ENCODE measurements at places on chromosomes 5 and 9.

GRCh38 chr5:147554261-147554817, 44.5 kb upstream of the DPYSL3 start:
- DNase-seq, result no peak

DNA sequence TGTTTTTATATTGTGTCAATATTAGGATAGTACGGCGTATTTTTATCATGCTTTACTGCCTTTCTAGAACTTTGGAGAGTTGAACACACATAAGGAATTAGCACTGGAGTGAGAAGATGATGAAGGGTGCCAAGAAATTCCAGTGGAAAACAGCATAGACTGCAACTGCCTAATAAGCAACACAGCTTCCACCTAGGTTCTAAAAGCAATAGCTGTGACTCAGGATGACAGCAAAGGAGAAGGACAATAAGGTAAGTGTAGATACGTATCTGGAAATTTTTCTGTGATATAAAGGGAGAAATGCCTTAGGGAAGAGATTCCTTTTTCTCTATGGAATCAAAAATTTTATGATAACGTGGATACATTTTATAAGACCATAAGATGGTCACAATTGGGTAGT, 7.4 kb downstream of the PTPRD start:
- DNase-seq, result no peak

GRCh38 chr9:35939679-35940250, 18.2 kb downstream of the OR2S2 start:
- no peak for DNase-seq

GRCh38 chr5:149406203-149406978, 27.3 kb upstream of the IL17B start:
- DNase-seq, result no peak

DNA sequence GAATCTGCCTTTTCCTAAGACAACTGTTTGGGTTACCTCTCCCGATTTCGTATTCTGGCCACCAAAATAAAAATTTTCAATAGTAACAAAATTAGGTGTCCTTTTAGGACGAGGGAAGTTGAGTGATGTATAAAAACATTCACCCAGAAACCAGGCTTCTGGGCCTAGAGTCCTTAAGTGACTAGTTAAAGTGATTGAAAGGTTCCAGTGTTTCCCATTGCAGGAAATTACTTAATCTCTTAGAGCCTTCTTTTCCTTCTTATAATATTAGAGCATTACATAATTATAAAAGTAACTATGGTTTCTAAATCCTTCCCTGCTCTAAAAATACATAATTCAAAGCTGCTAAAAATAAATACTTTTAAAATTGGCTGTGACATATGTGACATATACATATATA, 7.3 kb downstream of the MCIDAS start:
- DNase-seq, result no peak

- no peak for DNase-seq
Measured at GRCh38 chr5:168773226-168773625, 194.1 kb upstream of the PANK3 start.

DNA sequence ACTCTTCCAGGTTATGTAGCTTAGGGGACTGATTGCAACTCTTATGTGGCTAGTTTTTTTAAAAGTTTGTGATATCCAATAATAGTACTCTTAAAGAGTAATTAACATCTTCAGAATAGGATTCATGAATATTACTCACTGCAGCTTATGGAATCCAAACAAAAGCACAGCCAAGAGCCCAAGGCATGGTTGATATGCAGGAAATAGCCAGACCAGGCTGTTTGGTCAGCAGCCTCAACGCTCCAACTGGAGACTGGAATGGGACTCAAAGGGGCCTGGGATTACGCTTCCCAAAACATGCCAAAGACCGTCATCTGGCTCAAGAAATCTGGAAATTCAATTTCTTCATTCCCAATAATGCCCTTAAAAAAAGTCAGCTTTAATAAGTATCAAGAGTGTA, 268.6 kb downstream of the SEC61B start:
- DNase-seq, result no peak

GRCh38 chr9:93001031-93001430, 53.7 kb downstream of the FGD3 start:
- no peak for DNase-seq

DNA sequence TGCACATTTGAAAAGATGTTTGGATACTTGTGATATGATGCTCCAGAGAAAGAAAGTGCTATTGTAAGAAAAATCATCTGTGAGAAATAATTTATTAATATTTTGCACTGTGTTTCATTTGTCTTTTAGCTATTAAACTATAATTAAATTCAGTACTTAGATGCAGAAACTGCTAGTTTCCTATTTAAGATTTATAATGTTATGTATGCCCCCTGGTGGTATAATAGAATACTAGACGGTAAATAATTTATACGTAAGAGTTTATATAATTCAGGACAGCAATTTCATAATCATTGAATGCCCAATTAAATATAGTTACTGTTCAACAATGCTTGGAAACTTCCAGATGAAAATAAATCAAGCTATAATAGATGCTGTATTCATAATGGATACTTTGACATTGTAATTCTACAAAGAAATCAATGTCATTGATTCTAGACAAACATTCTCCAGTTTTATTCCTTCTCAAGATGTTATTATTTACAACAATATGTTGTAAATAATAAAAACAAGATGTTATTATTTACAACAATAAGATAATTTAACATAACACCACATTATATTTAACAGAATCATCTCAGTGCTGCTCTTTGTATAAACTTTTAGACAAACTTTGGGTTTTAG, 101.0 kb downstream of the TMEM232 start:
- DNase-seq, result no peak

DNA sequence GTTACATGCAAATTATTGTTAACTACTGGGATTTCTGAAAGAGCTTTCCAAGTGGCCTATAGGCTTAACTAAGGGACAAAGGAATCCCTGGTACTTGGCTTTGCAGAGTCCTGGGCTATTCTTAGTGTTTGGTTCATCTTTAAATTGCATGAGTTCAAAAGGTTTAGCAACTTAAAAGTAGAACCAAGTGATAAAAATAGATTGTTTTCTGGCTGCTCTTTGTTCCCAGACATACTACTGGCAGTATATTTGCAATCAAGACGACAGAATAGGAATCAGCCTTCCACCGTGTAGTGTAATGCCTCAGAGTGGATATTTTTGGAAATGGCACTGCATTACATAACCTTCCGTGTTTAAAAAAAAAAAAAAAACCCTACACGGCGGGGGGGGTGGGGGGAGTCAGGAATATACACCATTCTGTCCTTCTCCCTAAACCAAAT, 1.0 kb downstream of the NREP start:
- peak; percentile 40 for DNase-seq

DNA sequence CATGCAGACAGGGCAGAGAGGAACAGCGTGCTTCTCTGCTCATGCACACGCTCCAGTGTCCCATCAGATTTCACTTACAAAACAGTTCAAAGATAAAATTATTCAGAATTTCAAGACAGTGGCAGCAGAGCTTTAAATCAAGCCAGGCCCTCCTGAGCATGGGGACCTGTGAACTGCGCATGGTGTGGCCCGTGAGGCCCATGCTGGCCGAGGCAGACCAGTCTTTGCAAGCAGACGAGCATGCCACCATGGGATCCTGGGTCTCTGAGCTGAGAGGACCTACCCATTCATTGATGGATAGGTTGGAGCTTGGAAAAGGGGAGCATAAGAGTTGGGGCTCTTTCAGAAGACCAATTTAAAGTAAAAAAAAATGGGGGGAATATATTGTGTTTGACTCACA, 35.0 kb upstream of the SAP30L start:
- DNase-seq, result no peak

DNA sequence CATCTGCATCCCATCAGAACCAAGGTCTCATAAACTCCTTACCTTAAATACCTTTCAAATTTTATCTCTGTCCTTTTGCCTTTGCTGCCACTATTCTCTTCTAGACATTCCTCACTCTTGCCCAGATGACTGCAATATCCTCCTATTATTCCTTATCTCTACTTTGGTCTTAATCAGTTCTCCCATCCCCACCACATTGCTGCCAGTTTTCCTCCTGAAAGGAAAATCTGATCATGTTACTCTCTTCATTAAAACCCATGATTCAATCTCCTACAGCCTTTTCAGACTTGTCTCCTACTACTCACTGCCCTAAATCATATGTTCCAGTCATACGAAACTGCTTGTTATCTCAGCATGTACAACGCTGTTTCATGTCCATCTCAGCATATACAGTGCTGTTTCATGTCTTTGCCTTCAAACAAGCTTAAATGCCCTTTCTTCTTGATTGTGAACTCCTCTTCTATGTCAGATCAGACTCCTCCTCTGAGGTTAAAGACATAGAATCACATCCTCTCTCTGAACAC, 152.6 kb upstream of the FST start:
- DNase-seq, result no peak

DNA sequence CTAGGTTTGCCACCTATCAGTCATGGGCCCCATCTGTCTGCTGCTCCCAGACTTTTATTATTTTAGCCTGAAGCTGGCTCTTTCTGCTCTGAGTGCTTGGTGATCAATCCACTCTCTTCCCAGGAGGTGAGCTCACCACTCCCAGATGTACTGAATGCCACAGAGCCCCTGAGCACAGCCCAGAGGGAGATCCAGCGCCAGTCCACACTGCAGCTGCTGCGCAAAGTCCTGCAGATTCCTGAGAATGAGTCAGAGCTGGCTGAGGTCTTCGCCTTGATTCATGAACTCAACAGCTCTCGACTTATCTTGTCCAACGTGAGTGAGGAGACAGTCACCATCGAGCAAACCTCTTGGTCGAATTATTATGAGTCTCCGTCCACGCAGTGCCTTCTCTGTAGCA, 36.0 kb downstream of the HMGXB3 start:
- peak; percentile 97 for DNase-seq

- no peak for DNase-seq
Measured at GRCh38 chr9:86724529-86724928, 222.8 kb downstream of the GAS1 start.

DNA sequence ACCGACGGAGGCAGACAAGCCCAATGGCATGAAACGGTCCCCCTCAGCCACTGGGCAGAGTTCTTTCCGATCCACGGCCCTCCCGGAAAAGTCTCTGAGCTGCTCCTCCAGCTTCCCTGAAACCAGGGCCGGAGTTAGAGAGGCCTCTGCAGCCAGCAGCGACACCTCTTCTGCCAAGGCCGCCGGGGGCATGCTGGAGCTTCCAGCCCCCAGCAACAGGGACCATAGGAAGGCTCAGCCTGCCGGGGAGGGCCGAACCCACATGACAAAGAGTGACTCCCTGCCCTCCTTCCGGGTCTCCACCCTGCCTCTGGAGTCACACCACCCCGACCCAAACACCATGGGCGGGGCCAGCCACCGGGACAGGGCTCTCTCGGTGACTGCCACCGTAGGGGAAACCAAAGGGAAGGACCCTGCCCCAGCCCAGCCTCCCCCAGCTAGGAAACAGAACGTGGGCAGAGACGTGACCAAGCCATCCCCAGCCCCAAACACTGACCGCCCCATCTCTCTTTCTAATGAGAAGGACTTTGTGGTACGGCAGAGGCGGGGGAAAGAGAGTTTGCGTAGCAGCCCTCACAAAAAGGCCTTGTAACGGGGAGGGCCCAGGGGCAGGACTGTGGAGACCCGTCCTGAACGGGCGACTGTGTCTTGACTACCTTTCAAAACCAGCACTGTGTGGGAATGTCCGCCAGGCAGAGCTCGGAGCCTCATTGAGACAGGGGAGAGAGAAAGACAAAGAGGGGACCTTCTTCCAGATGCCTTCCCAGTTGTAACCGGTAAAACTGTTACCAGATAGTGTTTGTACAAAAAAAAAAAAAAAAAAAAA, 29.9 kb downstream of the CD180 start:
- DNase-seq, result no peak

DNA sequence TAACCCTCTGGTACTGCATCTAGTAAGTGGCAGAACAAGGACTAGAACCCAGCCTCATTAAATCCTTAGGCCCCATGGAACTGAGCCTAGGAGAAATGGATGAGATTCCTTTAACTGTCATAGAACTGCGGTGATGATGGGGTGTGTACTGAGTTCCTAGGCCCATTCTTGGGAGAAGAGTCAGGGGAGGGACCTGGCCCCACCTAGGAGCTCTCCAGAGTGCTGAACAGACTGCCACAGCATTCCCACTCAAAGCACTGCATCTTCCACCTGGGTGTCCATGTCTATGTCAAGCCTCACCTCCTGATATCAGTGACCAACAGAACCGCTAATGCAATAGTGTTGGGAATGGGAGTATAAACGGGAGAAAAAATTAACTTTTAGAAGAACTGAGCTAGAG, 36.6 kb downstream of the TTLL11 start:
- peak; percentile 68 for DNase-seq

GRCh38 chr5:55597014-55597981, 62.5 kb upstream of the PLPP1 start:
- DNase-seq, result peak; percentile 56

- no peak for DNase-seq
Measured at GRCh38 chr5:146069780-146070099, 35.6 kb downstream of the PLAC8L1 start.

DNA sequence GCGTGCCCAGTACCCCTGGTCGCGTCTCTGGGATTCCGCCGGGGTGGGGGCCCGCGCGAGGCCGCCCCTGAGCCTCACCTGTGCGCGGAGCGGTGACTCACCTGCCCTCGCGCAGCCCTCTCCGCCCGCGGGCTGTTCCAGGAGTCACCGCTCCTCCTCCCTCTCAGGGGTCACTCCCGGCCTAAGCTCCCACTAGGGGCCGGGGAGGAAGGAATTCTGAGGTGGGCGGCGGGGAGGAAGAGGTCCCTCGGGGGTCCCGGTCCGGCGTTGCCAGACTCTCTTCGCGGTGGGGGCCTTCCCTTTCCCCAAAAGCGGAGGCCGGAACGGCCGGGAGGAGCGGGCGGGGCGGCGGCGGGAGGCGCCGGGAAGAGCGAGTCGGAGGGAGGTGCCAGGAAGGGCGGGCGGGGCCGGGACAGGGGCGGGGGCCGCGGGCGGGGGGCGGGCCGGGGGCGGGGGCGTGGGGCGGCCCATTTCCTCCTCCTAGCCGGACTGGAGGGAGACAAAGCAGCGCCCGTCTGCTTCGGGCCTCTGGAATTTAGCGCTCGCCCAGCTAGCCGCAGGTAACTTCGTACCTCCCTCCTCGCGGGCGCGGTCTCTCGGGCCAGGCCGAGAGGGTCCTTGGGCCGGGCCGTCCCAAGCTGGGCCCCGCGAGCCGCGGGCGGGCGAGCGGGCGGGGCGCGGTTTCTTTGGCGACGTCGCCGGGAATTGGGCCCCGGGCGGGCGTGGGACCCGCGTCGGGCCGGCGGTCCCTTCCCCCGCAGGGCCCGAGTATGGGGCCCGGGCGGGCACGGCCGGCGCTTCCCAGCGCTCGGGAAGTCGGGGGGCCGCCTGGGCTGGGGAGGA, at the start of gene CTNNA1:
Gene CTNNA1, plus strand, starts transcription at position 475 of the 843 bp plus-strand sequence. CDS start 28,500 bp downstream, outside the sequence.
- peak; percentile 86 for DNase-seq

DNA sequence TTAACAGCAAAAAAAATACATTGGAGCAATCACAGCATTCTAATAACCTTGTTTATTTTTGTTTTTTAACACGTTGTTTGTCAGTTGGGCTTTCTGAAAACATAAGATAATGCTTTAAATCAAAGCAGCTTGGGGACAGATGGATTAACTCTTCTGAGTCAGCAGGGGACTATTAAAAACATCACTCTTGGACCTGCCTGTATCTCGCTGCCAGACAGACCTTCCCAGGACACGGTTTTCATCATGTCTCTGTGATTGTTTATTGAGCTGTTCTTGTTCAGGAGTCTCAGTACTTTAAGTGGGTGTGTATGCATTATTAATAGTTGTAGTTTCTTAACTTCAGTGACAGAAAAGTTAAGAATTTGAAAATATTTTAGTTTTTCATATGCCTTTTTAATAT, 173.2 kb downstream of the SH3GL2 start:
- no peak for DNase-seq

Measured in urothelium cell line (cell line).